Activated T-helper 1 cell treated with anti-CD3 and anti-CD28 coated beads, Interleukin-2, amount 50 U/mL, for 16 hours (primary cell): ENCODE measurements at places on chromosomes 11 and 22.

DNA sequence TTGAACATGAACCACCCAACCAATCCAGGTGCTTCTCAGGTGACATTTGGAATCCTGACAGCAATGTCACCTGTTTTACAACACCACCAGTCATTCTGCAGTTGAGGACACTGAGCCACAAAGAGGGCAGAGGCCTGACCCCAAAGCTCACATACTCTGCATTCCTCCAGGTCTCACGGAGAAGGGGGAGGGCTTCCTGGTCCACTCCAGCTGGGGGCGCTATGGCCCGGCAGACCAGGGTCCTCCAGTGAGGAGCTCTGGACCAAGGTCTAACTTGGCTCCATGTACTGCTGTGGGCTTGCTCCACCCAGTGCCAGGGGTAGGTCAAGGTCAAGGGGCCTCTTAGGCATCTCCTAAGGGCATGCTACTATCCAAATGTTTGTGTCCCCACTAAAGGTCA is 1.5 kb upstream of the PNPLA3 start:
- no peak for DNase-seq

DNA sequence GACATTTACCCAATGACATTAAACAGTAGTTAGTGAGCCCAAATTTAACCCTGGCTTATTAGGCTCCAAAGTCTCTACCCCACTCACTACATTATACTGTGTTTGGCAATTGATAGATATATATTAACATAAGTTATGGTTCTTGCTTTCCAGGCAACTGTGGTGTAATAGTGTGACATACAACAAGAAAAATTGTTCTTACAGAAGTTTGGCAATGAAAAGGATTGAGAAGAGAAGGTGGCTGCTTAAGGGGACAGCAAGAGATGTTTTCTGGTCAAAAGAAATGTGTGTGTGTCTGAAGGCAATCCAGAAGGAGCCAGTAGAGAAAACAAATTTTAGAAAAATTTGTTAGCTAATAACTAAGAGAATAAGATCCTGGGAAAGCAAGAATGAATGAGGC is 132.4 kb downstream of the SWAP70 start:
- DNase-seq, result no peak

GRCh38 chr22:19464546-19464945 is 14.4 kb downstream of the UFD1 start:
- no peak for DNase-seq

- DNase-seq, result no peak
Observed at GRCh38 chr11:19728436-19728835, 15.8 kb downstream of the NAV2 start.

DNA sequence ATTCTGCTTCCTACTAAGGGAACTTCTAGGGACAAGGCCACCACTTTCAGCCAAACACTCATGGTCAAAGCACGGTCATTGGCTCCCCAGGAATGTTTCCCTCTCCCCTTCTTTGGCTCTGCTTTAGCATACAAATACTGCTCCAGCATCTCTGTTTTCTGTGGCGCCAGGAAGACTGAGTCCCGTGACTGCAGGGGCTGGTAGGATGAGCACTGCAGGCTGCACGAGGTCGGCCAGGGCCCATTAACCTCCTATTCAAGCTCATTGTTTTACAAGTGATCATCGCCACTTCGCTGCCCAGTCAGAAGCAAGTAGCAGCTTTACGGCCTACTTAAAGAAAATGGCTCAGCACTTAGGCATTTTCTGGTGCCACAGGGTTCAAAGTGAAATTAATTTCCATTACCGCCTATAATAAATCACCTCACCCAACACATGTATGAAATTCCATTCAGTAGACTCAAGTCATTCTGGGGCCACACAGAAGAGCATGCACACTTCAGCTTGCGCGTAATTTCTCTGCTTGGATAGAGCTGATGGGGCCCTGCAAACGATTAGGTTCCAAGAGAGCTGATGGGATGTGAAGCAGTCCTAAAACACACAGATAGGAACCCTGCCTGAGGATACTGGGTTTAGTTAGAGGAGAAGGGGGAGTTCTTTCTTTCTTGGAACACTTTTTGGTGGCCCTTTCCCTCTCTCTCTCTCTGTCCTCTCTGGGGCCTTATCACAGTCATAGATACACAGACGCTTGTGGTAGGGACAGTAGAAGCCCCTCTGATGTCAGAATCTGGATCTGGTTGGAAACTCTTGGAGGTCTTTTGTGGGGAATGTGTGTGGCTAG is 173.7 kb downstream of the KIF18A start:
- DNase-seq, result no peak

GRCh38 chr11:69442012-69442806 is 39.3 kb upstream of the LINC01488 start:
- no peak for DNase-seq

DNA sequence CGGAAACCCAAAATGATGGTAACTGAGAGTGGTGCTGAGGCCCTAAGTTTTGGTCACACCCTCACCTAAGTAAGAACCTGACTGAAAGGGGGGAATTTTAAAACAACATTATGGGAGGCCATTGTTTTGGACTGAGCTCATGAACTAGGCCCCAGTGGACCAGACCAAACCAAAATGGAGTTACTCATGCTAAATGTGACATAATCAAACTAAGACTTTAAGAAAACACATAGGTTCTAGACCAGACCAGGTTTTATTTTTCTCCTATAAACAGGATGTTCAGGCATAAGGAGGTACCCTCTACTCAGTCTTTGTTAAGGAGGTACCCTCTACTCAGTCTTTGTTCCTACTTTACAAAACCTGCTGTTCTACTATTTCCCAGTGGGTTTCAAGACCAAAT is 7.4 kb upstream of the EI24 start:
- no peak for DNase-seq

DNA sequence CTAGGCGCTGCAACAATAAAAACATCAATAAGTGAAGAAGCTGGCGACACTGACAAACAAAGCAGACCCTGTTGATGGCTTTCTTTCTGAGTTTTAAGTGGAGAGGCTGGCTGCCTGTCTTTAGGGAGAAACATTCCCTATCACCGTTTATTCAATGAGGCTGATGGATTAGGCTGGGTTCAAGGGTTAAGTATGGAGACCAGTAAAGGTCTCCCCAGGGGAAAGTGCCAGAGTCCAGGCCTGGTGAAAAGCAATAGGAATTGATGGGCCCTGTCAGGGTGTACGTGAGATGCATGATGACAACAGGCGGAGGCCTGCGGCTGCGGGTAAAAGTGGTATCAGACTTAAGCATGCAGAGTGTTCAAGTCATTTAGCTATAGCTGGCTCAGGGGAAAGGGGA is 102.6 kb downstream of the ALX4 start:
- DNase-seq, result no peak

- peak; percentile 37 for DNase-seq
Observed at GRCh38 chr11:61816736-61817455, at the start of gene FADS1. Gene FADS1, minus strand, starts transcription at chr11:61817003. Its CDS starts 74 bp downstream, at chr11:61816929.

GRCh38 chr11:10293423-10294289 is at the start of gene SBF2:
Gene SBF2, minus strand, starts transcription at chr11:10294219. Its CDS starts 150 bp downstream, at chr11:10294069.
- DNase-seq, result peak; percentile 55

DNA sequence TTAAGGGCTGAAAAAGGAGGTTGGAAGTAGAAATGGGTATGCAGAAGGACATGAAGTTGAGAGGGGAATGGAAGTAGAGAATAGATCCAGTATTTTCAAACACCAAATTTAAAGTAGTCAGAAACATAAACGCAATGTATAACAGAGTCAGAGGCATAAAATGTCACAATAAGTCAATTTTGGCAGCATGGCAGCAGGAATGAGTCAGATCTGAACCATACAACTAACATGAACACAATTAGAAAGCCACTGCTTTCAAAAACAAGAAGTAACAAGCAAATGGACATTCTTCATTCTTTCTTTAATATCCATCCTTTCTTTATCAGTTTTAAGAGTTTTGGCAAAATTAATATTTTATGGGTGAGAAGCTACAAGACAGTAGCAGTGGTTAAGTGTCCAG is 2.5 kb downstream of the CHORDC1 start:
- DNase-seq, result no peak

DNA sequence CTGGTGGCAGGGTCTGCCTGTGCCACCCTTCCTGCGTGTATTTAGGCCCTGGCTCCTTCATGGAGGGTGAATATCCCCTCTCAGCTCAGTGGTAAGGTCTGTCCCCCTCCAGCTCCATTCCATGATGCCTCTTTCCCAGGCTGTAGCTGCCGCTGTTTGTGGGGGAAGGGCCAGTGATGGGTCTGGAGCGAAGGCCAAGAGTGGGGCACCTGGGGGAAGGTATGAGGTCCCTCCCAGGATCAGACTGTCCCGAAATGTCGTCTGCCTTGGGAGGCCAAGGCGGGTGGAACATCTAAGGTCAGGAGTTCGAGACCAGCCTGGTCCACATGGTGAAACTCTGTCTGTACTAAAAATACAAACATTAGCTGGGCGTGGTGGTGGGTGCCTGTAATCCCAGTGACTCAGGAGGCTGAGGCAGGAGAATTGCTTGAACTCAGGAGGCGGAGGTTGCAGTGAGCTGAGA is 1.1 kb downstream of the CD151 start:
- no peak for DNase-seq

DNA sequence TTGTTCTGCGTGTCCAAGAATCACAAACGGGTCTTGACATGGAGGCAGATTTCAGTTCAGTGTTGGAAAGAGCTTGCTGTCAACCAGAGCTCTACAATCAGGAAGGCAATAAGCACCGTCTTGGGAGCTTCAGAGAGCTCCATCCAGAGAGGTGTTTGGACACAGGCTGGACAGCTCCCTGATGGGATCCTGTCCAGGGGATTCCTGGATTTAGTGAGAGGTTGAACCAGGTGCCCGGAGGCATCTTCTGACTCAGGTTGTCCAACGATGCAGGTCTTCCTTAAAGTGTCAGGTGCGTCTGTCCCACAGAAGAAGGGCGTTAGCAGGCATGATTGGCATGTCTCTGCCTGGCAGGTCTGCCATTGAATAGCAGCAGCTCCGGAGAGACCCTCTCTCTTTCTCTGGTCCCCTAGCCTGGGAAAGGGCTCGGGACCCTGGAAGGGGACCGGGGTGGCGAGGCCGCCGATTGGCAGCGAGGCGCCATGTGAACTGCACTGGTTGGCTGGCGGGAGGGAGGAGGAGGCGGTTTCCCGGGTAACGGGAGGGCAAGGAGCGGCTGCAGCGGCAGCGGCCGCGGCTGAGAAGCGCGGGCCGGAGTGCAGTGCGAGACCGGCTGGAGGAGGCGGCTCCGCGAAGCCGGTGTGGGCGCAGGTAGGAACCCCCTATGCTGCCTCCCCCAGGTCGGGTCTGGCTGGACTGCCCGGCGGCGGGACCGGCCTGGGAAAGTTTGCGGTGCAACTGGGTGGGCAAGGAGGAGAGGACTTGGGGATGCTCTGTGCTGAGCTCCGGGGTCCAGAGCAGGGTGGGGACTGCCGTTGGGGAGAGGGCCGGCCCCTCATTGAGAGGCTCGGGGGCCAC is 104.1 kb upstream of the E2F8 start:
- no peak for DNase-seq

- no peak for DNase-seq
Observed at GRCh38 chr22:35995772-35996171, 32.9 kb downstream of the RBFOX2 start.

GRCh38 chr11:13256216-13256615 is 21.4 kb upstream of the BMAL1 start:
- DNase-seq, result no peak

DNA sequence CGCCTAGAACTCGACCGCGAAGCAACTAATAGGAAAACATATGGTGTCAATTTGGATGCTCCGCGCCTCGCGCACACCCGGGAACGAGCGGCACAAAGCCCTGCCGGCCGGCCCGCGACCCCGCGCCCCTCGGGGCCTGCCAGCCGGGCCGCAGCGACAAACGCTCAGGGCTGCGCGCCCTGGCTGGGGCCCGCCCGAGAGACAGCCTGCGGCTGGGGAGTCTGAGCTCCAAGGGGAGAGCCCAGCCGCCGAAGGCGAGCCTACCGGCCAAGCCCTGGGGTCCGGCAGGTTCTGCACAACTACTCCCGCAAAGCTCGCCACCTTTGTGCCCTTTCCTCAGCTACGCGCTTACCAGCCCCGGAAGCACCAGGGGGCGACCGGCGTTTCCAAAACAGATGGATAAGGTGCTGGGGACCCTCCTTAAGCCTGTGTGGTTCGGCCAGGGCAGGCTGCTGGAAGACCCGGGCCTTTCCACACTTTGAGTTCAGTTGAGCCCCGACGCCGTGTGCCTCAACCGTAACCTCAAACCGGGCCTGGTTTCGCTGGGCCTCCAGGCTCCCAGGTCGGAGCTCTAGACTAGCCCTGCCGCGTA is 6.0 kb downstream of the PAX6 start:
- no peak for DNase-seq

- no peak for DNase-seq
Observed at GRCh38 chr22:38567531-38568285, 2.3 kb downstream of the DMC1 start.

DNA sequence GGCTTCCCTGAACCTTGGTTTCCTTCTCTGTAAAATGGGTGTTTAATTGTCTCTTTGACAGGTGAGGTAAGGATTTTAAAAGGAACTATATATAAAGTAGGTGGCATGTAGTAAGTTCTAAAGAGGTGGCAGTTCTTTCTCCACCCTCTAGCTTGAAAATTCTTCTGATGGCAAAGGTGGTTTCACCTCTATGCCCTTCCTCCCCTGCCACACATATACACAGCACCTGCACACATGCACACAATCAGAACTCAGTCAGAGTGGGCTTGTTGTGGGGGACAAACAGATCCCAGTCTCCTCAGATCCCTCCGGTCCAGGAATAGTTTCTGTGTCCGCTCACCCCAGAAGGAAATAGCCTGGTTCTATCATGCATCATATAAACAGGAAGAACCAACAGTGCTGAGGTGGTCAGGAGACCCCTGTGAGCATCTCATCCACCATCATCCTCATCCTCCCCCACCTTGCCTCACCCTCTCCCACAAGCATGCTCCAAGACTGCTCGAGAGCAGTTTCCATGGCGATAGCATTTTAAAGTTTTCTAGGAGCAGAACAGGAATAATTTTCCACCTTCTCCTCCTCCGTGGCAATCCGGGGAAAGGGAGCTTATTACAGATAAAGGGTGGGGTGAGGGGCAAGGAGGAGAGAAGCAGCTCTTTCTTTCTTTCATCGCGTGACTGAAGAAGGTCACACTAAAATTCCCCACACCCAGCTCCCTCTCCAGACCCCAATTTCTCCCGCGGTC is 123.6 kb downstream of the CHST1 start:
- no peak for DNase-seq

DNA sequence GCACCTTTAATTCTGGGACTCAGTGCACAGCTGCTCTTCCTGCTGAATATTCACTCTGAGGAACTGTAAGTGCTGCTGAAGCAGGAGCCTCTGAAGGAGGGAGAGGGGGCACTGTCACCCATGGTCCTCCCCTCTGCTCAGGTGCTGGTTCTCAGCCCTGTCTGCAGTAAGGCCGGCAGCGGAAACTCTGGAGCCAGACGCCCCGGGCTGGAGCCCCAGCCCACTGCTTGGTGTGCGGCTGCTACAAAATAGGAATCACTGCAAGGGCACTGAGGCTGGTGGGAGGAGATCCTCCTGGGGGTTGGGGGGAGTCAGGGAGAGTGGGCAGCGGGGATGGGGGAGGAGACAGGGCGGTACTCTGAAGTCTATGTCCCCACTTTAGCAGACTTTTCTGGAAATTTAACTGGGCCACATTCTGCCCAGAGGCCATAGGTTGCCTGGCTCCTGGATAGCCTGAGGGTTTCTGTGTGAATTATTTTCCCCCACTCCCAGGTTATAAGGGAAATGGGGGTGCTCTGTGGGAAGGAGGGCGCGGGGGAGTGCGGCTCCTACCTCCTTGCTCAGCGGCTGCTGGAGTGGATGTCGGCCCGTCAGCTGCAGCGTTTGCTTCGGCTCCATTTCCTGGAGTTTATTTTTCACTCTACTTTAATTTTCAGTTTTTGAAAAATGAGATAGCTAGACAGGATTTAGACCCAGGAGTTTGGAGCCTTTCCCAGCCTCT is 33.6 kb downstream of the TBC1D22A start:
- DNase-seq, result no peak

GRCh38 chr22:30328466-30329049 is 1.8 kb upstream of the TBC1D10A start:
- DNase-seq, result no peak

- no peak for DNase-seq
Observed at GRCh38 chr11:57459164-57460021, 935 bp upstream of the RTN4RL2 start.
